Stimulated activated CD4-positive, alpha-beta T cell treated with anti-CD3 and anti-CD28 coated beads, Interleukin-4, amount 100 ng/mL, for 24 hours (primary cell): ENCODE measurements at places on chromosomes 16 and 17.

DNA sequence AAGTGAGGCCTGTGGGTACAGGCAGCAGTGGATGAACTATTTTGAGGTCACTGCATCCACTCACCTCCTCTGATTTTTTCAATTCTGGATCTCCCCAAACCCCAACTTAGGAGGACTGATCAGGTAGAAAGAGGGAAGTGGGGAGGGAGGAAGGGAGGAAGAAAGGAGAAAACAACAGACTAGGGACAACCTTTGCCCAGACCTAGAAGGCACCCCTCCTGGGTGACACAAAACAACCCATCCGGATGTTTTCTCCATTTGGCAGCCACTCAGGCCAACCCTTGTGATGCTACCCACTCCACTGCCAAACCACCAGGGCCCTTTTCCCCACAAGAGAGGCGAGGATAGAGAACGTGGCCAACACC lies 2.7 kb downstream of the ORMDL3 start:
- DNase-seq = no peak

GRCh38 chr16:14151256-14152030 lies 80.3 kb downstream of the MRTFB start:
- no peak for DNase-seq

DNA sequence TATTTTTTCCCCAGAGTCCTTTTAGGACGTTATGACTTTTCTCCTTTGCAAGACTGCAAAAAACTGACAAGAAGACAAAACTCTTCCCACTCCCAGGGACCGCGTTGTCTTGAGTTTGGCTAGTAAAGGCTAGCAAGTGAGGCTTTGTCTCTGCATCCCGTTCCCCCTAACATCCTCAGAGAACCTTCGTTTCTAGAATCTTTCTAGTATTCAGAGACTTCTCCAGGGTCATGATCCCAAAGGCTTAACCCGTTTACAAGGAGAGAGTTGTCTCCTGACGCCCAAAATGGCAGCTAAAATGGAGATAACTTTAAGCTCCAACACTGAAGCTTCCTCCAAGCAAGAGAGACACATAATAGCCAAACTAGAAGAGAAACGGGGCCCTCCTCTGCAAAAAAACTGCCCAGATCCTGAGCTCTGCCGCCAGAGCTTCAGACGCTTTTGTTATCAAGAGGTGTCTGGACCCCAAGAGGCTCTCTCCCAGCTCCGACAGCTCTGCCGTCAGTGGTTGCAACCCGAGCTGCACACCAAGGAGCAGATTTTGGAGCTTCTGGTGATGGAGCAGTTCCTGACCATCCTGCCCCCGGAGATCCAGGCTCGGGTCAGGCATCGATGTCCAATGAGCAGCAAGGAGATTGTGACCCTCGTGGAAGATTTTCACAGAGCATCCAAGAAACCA lies 843 bp downstream of the ZNF174 start:
- no peak for DNase-seq

- DNase-seq = no peak
Observed at GRCh38 chr17:4234401-4234800, 29.4 kb downstream of the ANKFY1 start.

DNA sequence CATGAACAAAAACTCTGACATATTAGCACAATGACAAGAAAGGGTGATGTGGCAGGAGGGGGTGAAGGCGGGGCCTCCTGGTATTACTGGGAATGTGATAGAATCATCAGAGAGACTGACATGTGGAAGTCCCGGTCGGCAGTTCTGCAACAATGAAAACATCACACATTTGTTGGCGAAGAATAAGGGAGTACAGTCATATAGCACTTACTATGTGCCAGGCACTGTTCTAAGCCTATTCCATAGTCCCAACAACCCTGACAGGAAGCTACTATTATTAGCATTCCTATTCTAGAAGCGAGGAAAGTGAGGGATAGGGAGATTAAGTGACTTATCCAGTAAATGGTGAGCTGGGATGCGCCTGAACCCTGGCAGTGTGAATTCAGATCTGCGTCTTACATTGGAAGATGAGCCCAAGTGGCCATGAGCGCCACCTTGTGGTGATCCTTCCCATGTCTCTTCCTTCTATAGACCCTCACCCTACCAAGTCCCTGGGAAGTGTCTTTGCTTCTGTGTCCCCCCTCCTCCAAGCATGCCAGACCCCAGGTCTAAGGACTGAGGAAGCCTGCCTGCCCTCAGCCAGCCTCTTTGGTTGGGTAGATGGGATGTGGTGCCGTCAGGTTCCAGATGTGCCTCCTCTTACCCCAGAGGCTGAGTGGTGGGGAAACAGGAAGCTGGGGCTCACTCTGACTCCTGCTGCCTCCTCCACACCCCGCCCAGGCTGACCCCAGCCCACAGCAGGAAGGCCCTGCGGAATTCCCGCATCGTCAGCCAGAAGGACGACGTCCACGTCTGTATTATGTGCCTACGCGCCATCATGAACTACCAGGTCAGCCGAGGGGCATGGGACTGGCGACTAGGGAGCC lies 14.0 kb downstream of the FMNL1 start:
- DNase-seq = peak; percentile 84

GRCh38 chr16:11253009-11253994 lies 2.7 kb downstream of the SOCS1 start:
- peak; percentile 53 for DNase-seq
